ENCODE measurements at places on chromosomes 13 and 19.

GRCh38 chr13:105118426-105118985, 1417.0 kb downstream of the EFNB2 start:
- no peak for DNase-seq

- DNase-seq, result no peak
These were observed 6.9 kb downstream of the PNKP start for GRCh38 chr19:49860336-49861102.

DNA sequence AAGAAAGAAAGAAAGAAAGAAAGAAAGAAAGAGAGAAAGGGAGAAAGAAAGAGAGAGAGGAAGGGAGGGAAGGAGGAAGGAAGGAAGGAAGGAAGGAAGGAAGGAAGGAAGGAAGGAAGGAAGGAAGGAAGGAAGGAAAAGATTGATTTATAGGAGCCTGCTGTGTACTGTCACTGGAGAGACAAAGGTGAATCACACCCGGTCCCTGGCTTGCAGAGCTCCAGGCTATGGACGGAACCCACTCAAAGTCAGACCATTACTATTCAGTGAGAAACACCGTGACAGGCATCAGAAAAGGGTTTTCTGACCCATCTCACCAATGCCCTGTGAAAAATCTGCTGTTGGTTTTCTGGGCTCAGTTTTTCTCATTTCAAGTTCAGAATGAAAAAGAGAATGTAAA, 7.3 kb upstream of the CEACAM6 start:
- no peak for DNase-seq

- DNase-seq, result no peak
These were observed 19.3 kb downstream of the TNFSF11 start for GRCh38 chr13:42592915-42593900.

GRCh38 chr13:30375265-30375835, 46.9 kb upstream of the UBE2L5 start:
- no peak for DNase-seq

- DNase-seq, result no peak
These were observed 511.8 kb upstream of the SLITRK1 start for GRCh38 chr13:84393981-84394625.

GRCh38 chr19:1224047-1224825, 13.6 kb downstream of the CBARP start:
- DNase-seq, result no peak

DNA sequence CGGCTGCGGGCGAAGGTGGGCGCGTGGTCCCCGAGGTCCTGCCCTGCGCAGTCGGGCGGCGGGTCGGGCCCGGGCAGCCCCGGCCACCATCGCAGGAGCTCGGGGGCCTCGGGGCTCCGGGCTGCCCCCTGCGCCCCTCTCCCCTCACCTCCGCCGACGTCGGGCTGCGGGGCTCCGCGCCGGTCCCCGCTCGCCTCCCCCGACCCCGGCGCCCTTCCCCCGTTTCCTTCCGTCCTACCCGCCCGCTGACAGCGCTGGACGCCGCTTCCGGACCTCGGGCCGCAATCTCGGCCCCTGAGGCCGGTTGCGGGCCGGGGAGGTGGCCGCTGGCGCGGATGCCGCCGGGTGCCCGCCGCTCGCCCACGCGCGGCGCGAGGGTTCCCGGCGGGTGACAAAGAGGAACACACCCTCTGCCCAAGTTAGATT, 720 bp downstream of the FARP1 start:
- DNase-seq, result no peak

GRCh38 chr13:98221234-98221633, 44.2 kb upstream of the RNF113B start:
- DNase-seq, result no peak

DNA sequence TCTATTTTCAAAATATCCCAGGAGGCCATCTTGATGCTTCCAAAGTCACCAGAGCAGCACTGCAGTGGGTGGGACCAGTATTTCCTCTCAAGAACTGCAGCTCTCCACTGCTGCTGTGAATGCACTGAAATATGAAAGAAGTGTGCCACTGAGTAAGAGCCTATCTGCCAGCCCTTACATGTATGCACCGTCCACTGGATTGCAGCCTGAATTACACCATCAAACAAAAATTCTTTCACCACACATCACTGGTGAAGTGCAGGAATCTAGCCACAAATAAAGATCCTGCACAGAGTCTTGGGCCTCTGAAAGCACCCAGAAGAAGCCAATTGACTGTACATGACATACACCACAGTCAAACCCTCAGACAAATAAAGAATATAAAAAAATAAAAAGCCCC, 249.0 kb downstream of the LHFPL6 start:
- DNase-seq, result no peak

GRCh38 chr19:48812094-48812929, 1.5 kb upstream of the BCAT2 start:
- no peak for DNase-seq

- no peak for DNase-seq
These were observed 55.4 kb downstream of the KCTD12 start for GRCh38 chr13:76830805-76831204.

GRCh38 chr13:94332359-94333096, 147.0 kb downstream of the DCT start:
- DNase-seq, result no peak

GRCh38 chr19:45168767-45169351, 8.1 kb upstream of the NKPD1 start:
- no peak for DNase-seq

- no peak for DNase-seq
These were observed 33.0 kb downstream of the COL4A2 start for GRCh38 chr13:110339975-110340550.

- DNase-seq, result no peak
These were observed 222.2 kb downstream of the MYO16 start for GRCh38 chr13:108851660-108852059.

- DNase-seq, result no peak
These were observed 12.9 kb downstream of the RANBP3 start for GRCh38 chr19:5964816-5965565.

DNA sequence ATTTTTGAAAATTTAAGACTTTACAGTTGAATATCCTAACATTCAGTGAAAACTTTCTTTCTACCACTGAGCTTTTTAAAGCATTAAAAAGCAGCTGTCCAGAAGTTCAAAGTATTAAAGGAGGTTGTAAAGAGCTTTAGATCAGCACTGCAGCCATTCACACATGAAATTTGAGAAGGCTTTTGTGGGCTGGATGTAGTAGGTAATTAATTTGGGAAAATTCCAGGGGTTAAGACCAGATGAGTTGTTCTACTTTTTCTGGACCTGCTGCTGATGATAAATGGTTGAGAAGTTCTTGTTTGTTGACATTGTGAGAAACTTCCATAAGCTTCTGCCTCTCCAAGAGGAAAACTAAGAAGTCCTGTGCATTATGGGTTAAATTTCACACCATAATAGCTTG, 1779.6 kb upstream of the PRR20A start:
- DNase-seq, result no peak

DNA sequence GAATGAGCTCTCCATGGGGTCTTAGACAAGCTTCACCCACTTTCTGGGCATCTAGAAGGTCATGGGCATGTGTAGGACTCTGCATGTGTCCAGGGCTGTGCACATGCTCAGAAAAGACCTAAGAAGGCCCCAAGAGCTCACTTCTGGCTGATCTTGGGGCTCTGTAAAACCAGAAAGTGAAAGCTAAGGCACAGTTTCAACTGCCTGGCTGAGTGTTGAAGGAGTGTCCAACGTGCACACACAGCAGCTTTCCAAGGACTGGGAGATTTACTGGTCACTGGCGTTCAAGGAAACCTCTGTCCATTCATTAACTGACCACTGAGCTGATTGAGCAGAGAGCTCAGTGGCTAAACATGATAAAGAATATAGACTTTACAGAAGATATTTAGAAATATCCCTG, 137.9 kb downstream of the KATNAL1 start:
- DNase-seq, result no peak

DNA sequence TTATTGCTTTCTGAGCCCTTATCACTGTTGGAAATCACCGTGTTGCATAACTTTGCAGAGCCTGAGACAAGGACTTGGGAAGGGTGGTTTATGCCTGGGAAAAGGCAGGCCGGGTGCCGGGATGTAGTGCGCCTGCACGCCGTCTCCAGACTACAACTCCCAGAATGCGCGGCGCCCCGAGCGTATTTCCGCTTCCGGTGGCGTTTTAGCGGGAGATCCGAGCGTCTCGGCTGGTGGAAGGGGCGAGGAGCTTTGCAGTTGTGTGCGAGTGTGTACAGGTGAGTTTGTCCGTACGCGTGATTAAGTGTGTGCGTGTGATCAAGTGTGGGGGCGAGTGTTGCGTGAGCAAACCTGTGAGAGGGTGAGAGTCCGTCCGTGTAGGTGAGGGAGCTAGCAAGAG, 75.4 kb downstream of the PEG3 start:
- no peak for DNase-seq

- no peak for DNase-seq
These were observed 604.7 kb downstream of the SLITRK6 start for GRCh38 chr13:85194482-85194881.

- no peak for DNase-seq
These were observed 483.0 kb upstream of the NBEA start for GRCh38 chr13:34458756-34459715.

DNA sequence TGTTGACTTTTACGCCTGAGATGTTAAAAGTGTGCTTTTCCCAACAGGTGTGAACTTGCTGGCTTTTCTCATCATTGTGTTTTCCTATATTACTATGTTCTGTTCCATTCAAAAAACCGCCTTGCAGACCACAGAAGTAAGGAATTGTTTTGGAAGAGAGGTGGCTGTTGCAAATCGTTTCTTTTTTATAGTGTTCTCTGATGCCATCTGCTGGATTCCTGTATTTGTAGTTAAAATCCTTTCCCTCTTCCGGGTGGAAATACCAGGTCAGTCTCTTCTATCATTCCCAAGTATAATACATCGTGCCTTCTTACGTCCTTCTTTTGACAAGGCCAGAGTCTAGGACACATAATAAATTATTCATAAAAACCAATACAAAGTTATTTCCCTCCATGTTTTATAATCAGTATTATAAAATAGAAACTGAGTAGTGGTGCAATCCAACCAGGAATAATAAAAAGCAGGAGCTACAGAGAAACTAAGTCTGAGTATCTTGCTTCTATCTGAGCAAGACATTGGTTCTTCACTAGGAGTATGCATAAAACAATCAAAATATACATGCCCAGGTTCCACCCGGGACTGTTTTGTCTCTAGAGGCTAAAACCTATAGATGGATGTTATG, 57.9 kb downstream of the RXFP2 start:
- peak; percentile 2 for DNase-seq

DNA sequence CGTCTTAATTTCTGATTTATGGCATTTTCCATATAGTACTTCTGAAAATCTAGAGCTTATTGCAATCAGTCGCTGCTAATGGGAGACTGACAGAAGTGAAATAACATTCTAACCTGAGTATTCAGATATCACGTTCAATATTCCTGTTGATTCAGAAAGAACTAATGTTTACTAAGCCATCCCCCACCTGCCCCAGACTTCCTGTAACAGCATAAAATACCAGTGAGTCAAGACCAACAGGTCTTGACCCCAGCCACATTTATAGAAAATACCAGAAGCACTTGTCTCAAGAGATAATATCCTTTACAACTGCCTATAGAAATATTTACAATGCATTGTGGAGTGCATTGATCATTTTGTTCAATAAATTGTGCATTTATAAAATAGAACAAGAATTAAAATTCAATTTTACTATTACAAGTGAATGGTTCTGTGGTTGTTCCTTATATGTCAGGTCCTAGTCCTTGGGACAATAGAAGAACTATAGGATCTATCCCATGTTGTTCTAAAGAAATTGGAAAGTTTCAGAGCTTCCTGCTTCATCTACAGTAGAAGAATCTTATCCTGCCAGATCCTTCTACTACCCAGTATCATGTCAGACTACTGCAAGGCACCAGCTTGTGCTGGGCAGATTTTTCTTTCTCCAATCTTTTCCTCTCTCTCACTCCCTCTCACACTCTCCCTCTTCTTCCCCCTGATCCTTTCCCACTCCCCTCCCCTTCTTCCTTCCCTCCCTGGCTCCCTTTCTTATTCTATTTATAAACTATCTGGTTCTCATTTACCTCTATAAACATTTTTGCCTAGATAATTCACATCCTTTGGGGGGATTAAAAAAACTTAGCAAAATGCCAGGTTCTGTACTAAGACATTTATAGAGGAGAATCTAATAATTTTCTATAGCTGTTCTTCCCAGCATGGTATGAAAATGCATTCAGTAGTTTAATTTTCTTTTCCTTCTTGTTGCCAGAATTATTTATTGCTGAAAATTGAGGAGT, 629.9 kb downstream of the DIAPH3 start:
- DNase-seq, result peak; percentile 39

GRCh38 chr19:918152-918437, 962 bp downstream of the KISS1R start:
- DNase-seq, result no peak

GRCh38 chr13:113962386-113962785, 11.5 kb downstream of the C13orf46 start:
- DNase-seq, result no peak

DNA sequence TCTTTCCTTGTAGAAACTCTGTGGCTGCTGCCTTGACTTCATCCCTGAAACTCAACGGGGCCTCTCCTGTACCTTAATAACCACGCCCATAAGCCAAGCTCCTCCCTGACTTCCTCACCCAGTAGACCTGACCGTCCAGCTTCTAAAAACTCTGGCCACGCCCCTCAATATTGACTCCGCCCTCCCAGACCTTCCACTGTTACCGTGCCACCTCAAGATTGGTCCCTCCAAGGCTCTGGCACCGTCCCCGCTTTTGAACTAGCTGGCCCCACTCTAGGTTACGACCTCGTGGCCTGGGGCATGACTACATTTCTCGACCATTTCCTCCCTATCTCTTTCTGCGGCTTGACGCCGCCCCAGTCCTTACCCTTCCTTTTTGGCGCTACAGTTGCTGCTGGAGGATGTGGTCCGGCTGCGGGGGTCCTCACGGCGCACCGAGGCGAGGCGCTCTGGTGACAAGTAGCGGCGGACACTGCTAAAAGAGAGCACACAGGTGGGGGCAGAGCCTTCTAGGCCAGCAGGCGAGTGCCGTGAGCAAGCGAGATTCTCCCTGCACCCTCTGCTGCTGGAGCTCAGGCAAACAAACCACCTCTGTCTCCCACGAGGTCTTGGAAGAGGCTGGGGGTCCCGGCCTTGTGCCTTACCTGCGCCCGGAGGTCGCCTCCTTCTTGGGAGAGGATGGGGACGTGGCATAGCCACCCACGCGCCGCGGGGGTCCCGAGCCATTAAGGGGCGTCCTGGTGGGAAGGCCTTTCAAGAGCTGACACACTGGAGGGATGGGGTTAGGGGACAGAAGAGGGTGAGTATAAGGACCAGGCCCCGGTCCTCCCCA, 2.3 kb upstream of the EML2 start:
- DNase-seq, result peak; percentile 72

DNA sequence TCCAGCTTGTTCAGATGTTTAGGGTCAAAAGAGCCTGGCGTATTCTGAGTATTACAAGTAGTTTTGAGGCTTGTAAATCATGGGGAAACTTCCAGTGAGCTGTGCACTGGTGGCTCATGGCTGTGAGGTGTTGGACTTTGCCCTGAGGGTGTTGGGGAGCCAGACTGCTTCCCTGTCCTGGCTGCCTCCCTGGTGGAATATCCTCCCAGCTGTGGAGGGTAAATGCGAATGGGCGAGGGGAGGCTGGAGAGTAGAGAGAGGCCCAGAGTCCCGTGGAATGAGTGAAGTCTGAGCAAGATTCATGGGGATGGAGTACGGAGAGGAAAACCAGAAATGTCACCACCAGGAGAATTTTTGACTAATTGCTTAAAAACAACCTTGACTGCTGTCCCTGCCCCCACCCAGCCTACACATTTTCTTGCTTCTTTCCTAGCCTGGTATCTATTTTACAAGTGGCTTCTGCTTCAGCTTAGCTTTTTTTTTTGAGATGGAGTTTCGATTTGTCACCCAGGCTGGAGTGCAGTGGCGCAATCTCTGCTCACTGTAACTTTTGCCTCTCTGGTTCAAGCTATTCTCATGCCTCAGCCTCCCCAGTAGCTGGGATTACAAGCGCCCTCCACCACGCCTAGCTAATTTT, 3.7 kb downstream of the SNRPA start:
- no peak for DNase-seq

- DNase-seq, result no peak
These were observed 23.3 kb upstream of the CACTIN start for GRCh38 chr19:3649888-3650287.

Measured in kidney epithelial cell (primary cell).